ENCODE measurements at places on chromosomes 11 and 22. TPM values are rescaled to one million over a fixed set of nuclear protein-coding genes. Genes with fewer than 3 reads are reported as not detected.

The MRGPRX4 gene
- not detected for total RNA-seq

The KCNJ11 gene
- under 0.01 TPM for total RNA-seq

The ANGPTL5 gene
- total RNA-seq: not detected

The TTC36 gene
- not detected for total RNA-seq

The CLDN5 gene
- total RNA-seq: 0.50 TPM

The DERL3 gene
- 1.5 TPM for total RNA-seq

The PARVA gene
- 27.4 TPM for total RNA-seq

The ST14 gene
- total RNA-seq: 0.17 TPM

The SMC1B gene
- not detected for total RNA-seq

The NLRP6 gene
- not detected for total RNA-seq

The HEPHL1 gene
- not detected for total RNA-seq

The CNGA4 gene
- not detected for total RNA-seq

The SH3BP1 gene
- total RNA-seq: 8.9 TPM

The SULT4A1 gene
- total RNA-seq: 0.15 TPM

The DEFB131B gene
- not detected for total RNA-seq

The KRTAP5-10 gene
- total RNA-seq: not detected

The PACSIN3 gene
- total RNA-seq: 41.2 TPM

The CHADL gene
- total RNA-seq: 0.45 TPM

The OR8G5 gene
- total RNA-seq: not detected

The HPS5 gene
- total RNA-seq: 13.1 TPM

The CD3D gene
- total RNA-seq: not detected

The MMP3 gene
- total RNA-seq: 0.15 TPM

The PRDM11 gene
- 3.4 TPM for total RNA-seq

The APOA5 gene
- not detected for total RNA-seq

Measured in bronchus fibroblast of lung (primary cell).